CD14-positive monocyte (primary cell): ENCODE measurements at places on chromosomes 16 and 17. TPM values are rescaled to one million over a fixed set of nuclear protein-coding genes. Genes with fewer than 3 reads are reported as not detected.

Gene SLC38A8
- polyA plus RNA-seq, result not detected

Gene KRT38
- not detected in 2 replicates for polyA plus RNA-seq

Gene KRT20
- not detected for polyA plus RNA-seq

Gene BAHCC1
- polyA plus RNA-seq, result 8.5 and 8.8 TPM in 2 replicates

Gene CSH2
- not detected for polyA plus RNA-seq

Gene TBC1D3B
- polyA plus RNA-seq, result 1.1 and 1.8 TPM in 2 replicates

Gene SLC25A39
- polyA plus RNA-seq, result 74.8 and 97.9 TPM in 2 replicates

DNA sequence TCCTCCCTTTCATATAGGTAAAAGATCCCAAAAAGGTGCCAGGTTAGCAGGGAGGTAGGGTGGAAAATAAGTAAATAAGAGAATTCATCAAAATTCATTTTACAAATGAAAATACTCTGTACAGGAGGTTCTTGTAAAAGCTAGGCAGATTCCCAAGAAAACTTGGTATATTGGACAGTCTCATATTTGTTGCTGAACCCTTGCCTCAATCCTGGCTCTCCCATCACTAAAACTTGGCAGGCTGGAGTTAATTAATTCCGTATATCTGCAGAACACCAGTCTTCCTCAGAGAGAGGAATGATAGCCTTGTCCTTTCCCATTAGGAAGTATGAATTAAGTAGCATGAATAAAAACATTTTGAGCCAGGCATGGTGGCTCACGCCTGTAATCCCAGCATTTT, 66.2 kb upstream of the MTMR4 start:
- no peaks in the 10 kb centered on the region for H3K36me3 ChIP-seq
- no peak for DNase-seq
- H3K4me3 ChIP-seq, result no peak overlapping the region
- H3K4me1 ChIP-seq, result peaks cover 2% of the 10 kb centered on the region

DNA sequence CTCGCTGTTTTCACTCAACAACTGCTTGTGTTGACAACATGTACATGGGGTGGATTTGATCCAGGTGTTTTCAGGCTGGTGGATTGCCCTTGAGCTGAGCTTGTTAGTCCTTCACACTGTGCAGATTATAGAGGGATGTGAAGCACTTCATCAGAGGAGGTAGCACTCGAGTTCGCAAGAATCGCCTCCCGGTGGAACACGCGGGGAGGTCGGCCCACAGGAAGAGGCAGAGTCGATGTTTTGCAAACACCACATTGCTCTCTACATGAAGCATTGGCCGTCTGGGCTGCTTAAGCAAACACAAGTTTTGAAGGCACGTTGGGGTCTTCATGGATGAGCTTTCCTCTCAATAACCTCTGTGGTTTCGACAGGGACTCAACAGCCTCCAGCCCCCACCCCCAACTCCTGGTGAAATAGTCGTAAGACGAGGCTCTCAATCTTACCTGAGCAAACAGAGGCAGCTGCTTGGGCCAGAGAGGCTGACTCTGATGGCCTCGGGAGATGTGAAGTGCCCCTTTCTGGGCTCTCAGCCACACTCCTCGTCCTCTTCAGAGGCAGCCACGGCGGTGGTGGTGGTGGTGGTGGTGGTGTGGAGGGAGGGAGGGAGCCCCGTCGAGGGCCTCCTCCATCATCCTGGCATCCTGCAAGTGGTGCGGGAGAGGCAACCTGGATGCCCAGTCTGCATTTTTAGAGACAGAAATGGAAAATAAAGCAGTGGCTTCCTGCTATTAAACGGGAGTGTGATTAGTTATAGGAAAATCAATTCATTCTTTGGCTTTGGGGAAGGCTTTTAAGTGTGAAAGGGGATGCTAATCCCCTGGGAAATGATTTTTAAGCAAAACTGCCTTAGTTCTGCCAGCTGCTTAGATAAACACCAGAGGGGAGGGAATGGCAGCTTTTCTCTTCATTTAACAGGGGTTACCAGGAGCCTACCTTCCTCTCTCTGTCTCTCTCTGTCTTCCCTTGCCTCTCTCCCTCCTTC, 552.5 kb upstream of the EEF2KMT start:
- DNase-seq, result no peak
- H3K27ac ChIP-seq, result no peak overlapping the region
- H3K4me3 ChIP-seq, result no peak overlapping the region
- H3K4me1 ChIP-seq, result no peaks in the 10 kb centered on the region

DNA sequence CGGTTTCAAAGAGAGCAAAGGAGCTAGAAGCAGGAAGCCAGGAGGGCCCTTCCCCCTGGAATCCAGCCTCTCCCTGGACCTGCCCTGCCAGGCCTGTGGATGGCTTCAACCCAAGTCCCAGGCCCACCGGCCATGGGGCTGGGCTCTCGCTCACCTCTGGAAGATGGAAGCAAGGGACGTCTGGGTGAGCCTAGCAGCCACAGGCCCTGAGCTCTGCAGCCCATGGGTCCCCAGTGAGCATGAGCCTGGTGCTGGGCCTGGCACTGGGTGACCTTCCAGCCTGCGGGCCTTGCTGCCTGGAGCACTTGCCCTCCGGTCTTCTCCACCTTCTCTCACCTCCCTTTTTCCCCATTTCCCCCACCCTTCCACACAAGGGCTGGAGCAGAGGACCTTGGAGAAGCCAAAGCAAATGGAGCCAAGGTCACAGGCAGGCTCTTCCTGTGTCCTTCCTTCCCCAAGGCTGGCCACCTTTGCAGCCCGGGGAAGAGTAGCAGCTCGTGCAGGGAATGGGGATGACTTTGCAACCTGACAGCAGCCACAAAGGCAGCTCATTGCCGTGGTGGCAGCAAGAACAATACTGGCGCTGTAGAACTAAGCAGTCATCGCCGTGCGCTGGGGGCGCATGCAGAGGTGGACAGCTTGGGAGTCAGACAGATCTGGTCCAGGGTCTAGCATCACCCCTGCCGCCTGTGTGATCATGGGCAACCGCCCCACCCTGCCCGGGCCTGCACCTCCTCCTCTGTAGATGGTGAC, 86.6 kb downstream of the AMFR start:
- H3K27ac ChIP-seq, result no peak overlapping the region
- H3K36me3 ChIP-seq, result no peaks in the 10 kb centered on the region
- H3K4me3 ChIP-seq, result no peak overlapping the region

GRCh38 chr16:79845734-79846135, 245.2 kb upstream of the MAF start:
- no peaks in the 10 kb centered on the region for H3K27me3 ChIP-seq
- DNase-seq, result no peak
- no peaks in the 10 kb centered on the region for H3K4me1 ChIP-seq
- H3K36me3 ChIP-seq, result no peaks in the 10 kb centered on the region

DNA sequence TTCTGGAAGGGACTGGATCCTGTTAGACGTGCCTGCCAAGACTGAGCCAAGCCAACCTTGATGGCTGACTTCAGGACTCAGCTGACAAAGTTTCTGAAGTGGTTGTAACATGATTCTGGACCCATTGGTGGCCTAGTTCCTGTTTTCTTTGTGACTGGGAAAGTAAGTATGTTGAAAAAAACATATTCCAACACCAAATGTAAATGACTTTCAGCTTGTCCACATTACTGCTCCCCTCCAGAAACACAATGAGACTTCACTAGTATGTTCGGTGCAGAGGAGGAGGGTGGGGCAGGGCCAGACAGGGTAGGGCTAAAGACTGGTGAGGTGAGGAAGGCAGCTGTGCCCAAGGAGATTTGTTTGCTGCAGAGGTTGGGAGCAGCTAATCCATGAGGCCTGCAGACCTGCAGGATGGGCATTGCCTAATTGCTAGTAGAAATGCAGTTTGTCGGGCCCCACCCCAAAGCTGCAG, 26.4 kb downstream of the NMT1 start:
- H3K27ac ChIP-seq, result no peak overlapping the region
- no peaks in the 10 kb centered on the region for H3K27me3 ChIP-seq

- H3K4me1 ChIP-seq, result no peaks in the 10 kb centered on the region
- H3K4me3 ChIP-seq, result no peak overlapping the region
- H3K27me3 ChIP-seq, result no peaks in the 10 kb centered on the region
Observed at GRCh38 chr16:89618109-89618998, 4.9 kb downstream of the DPEP1 start.

- no peak for DNase-seq
- H3K4me1 ChIP-seq, result peaks cover 44% of the 10 kb centered on the region
- H3K4me3 ChIP-seq, result no peak overlapping the region
- H3K27ac ChIP-seq, result no peak overlapping the region
- H3K27me3 ChIP-seq, result no peaks in the 10 kb centered on the region
Observed at GRCh38 chr16:11583166-11583565, 3.6 kb downstream of the LITAF start.

DNA sequence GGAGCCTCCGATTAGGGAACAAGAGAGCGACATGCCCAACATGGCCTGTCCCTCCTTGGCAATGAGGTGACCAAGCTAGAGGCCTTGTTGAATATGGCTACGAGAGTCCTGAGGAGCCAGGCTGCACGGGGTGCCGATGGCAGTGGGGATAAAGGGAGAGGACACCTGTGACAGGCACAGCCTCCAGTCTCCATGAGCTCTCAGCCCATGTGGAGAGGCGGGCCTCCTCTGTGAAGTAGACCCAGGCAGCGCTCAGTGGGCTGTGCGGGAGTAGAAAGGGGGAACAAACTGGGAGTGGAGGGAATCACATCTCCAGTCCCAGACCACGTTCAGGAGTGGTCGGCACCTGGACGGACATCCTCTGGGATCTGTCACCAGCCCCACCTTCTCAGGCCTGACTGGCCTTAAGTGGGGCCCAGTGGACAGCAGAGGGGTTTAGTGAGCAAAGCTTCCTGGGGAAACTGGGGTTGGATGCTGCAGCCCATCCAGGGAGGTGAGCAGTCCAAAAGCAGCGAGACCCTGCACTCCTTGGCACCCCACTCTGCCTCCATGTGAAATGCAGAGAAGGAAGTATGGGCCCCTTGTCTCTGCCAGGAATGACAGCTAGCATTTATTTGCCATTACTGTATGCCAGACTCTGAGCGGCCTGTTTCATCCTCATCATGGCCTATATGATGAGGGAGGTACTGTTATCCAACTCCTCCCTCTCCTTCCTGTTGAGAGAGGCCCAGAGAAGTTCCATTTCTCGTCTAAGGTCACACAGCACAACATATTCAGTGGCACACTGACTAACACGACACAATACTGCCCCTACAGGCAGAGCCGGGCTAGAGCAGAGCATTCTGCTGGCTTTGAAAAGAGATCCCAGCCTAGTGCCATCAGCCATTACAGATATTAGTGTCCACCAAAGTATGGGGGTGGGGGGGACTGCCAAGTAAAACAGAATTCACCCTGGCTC, 4.5 kb upstream of the TMEM92 start:
- no peak overlapping the region for H3K27ac ChIP-seq
- H3K36me3 ChIP-seq, result no peaks in the 10 kb centered on the region
- H3K4me3 ChIP-seq, result no peak overlapping the region
- H3K27me3 ChIP-seq, result peaks cover 19% of the 10 kb centered on the region

DNA sequence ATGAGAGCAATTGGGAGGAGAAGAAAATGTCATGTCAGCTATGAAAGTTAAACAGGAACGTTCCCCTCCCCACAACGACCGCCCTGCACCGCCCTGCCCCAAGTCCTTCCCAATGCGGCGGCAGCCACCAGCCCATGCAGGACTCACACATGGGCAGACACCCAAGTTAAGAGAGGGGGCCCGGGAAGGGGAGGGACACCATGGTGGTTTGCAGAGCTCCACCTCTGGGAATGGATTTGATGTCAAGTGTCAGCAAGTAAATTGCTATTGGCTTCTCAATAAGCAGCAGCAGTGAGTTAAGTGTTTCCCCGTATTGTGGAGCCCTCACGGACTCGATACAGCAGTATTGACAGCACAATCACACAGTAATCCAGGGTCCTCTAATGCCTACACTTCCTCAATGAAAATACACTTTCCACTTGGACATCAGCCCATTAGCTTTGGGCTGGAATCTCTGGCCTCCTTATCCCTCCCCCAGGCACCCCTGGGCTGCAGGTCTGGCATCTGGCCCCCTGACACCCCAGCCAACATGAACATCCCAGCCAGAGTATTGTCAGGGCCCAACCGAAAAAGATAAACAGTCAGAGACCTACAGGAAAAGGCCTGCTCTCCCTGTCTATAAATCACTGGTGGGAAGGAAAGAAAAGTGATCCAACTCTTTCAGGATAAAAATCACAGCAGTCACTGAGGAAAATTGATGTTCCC, 22.6 kb downstream of the ZFHX3 start:
- no peaks in the 10 kb centered on the region for H3K36me3 ChIP-seq
- H3K4me3 ChIP-seq, result no peak overlapping the region
- no peaks in the 10 kb centered on the region for H3K4me1 ChIP-seq
- no peak for DNase-seq
- H3K27ac ChIP-seq, result no peak overlapping the region

- H3K4me1 ChIP-seq, result no peaks in the 10 kb centered on the region
- H3K27me3 ChIP-seq, result no peaks in the 10 kb centered on the region
- H3K27ac ChIP-seq, result no peak overlapping the region
- H3K4me3 ChIP-seq, result no peak overlapping the region
- DNase-seq, result no peak
Observed at GRCh38 chr17:59954856-59955255, 9.7 kb downstream of the RNFT1 start.

DNA sequence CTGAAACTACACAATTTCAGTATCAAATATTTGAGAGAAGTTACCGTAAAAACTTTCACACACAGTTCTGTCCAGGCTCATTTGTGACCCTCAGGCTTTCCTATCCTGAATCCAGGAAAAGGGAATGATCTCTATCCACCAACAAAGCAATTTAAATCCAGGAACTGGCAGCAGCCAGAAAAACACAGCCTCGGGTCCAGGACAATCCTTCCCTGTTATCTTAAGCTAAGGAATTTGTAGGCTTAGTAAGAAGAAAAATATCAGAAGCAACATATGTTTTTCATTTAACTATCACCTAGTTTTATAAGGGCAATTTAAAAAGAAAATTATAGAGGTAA, 47.1 kb downstream of the TEX2 start:
- no peak for DNase-seq
- H3K4me1 ChIP-seq, result peaks cover 28% of the 10 kb centered on the region
- H3K27ac ChIP-seq, result peak overlapping the region; percentile 39
- no peaks in the 10 kb centered on the region for H3K27me3 ChIP-seq
- H3K4me3 ChIP-seq, result no peak overlapping the region

- H3K36me3 ChIP-seq, result no peaks in the 10 kb centered on the region
- H3K27ac ChIP-seq, result no peak overlapping the region
- no peaks in the 10 kb centered on the region for H3K4me1 ChIP-seq
- DNase-seq, result no peak
- H3K27me3 ChIP-seq, result no peaks in the 10 kb centered on the region
Observed at GRCh38 chr16:65967376-65967775, 399.1 kb upstream of the CDH5 start.
